A549 treated with CpdA at 1 μM for 4 hours (cell line): ENCODE measurements at places on chromosomes 16 and 17. TPM values are rescaled to one million over a fixed set of nuclear protein-coding genes. Genes with fewer than 3 reads are reported as not detected.

KRTAP4-1 gene
- 0.07 to 0.56 TPM (median 0.26 TPM) in 4 of 5 replicates, not detected in the other for total RNA-seq

RNF222 gene
- not detected in 5 replicates for total RNA-seq

TMEM238L gene
- total RNA-seq, result not detected in 5 replicates

PRKCA gene
- total RNA-seq, result 36.2 to 46.2 TPM (median 43.7 TPM) in 5 replicates

CD7 gene
- total RNA-seq, result 0.09 to 0.33 TPM (median 0.20 TPM) in 3 of 5 replicates, not detected in the others

GDPD1 gene
- total RNA-seq, result 0.81 to 1.3 TPM (median 0.98 TPM) in 5 replicates

GRAPL gene
- total RNA-seq, result not detected in 5 replicates

DBF4B gene
- 25.9 to 31.9 TPM (median 29.8 TPM) in 5 replicates for total RNA-seq

BAIAP3 gene
- total RNA-seq, result 0.75 to 2.8 TPM (median 0.86 TPM) in 5 replicates

METTL23 gene
- total RNA-seq, result 59.0 to 66.9 TPM (median 61.5 TPM) in 5 replicates

LRRC59 gene
- total RNA-seq, result 228 to 240 TPM (median 230 TPM) in 5 replicates

CD19 gene
- total RNA-seq, result not detected in 5 replicates

BEAN1 gene
- total RNA-seq, result 2.4 to 3.8 TPM (median 2.8 TPM) in 5 replicates

HOXB1 gene
- not detected in 5 replicates for total RNA-seq

FGF11 gene
- total RNA-seq, result 0.99 to 1.4 TPM (median 1.4 TPM) in 5 replicates

SLC12A3 gene
- total RNA-seq, result not detected in 5 replicates

HOXB7 gene
- 31.4 to 36.6 TPM (median 33.3 TPM) in 5 replicates for total RNA-seq

ETV4 gene
- 46.0 to 51.3 TPM (median 49.7 TPM) in 5 replicates for total RNA-seq

SHISA9 gene
- 0.02 to 0.14 TPM (median 0.02 TPM) in 3 of 5 replicates, not detected in the others for total RNA-seq

CD300LB gene
- 0.06 to 0.22 TPM (median 0.09 TPM) in 3 of 5 replicates, not detected in the others for total RNA-seq

LGALS9 gene
- total RNA-seq, result 1.1 to 2.2 TPM (median 1.3 TPM) in 5 replicates

SLC16A13 gene
- total RNA-seq, result 9.2 to 12.7 TPM (median 12.1 TPM) in 5 replicates

TMEM95 gene
- total RNA-seq, result not detected in 5 replicates

MYH8 gene
- total RNA-seq, result not detected in 5 replicates

C17orf67 gene
- 1.7 to 2.6 TPM (median 2.4 TPM) in 5 replicates for total RNA-seq

RAB26 gene
- 1.8 to 4.3 TPM (median 4.1 TPM) in 5 replicates for total RNA-seq

MPP3 gene
- 17.2 to 18.7 TPM (median 18.2 TPM) in 5 replicates for total RNA-seq

VTN gene
- total RNA-seq, result 17.3 to 26.7 TPM (median 18.8 TPM) in 5 replicates

P4HB gene
- 726 to 785 TPM (median 751 TPM) in 5 replicates for total RNA-seq

MKS1 gene
- 9.4 to 12.3 TPM (median 12.1 TPM) in 5 replicates for total RNA-seq

KIFC3 gene
- total RNA-seq, result 163 to 215 TPM (median 196 TPM) in 5 replicates

SLC5A11 gene
- 0.45 to 0.72 TPM (median 0.64 TPM) in 5 replicates for total RNA-seq

KRTAP2-2 gene
- not detected in 5 replicates for total RNA-seq

EFNB3 gene
- 1.0 to 1.7 TPM (median 1.4 TPM) in 5 replicates for total RNA-seq

HAGHL gene
- total RNA-seq, result 13.4 to 18.6 TPM (median 16.8 TPM) in 5 replicates

CMTM2 gene
- 0.15 TPM in 1 of 5 replicates, not detected in the others for total RNA-seq

ZSCAN10 gene
- total RNA-seq, result 0.03 TPM in 1 of 5 replicates, not detected in the others

GAS7 gene
- 0.21 to 0.57 TPM (median 0.43 TPM) in 5 replicates for total RNA-seq

FAM171A2 gene
- total RNA-seq, result 2.4 to 4.5 TPM (median 4.1 TPM) in 5 replicates

DOC2A gene
- 1.8 to 2.8 TPM (median 2.5 TPM) in 5 replicates for total RNA-seq

UMOD gene
- total RNA-seq, result not detected in 5 replicates

ARHGDIG gene
- total RNA-seq, result 1.8 to 3.8 TPM (median 2.5 TPM) in 5 replicates

CTRB2 gene
- not detected in 5 replicates for total RNA-seq

RDM1 gene
- 2.6 to 3.4 TPM (median 2.8 TPM) in 5 replicates for total RNA-seq

ATP2A1 gene
- 1.2 to 2.7 TPM (median 2.2 TPM) in 5 replicates for total RNA-seq

DHRS7C gene
- total RNA-seq, result not detected in 5 replicates

CCL7 gene
- 0.19 to 0.82 TPM (median 0.61 TPM) in 5 replicates for total RNA-seq

APOH gene
- total RNA-seq, result 3.3 to 6.4 TPM (median 5.2 TPM) in 5 replicates

SCARF1 gene
- 0.24 to 0.38 TPM (median 0.31 TPM) in 5 replicates for total RNA-seq
